ENCODE measurements at places on chromosomes 4 and X.

- DNase-seq: no peak
Measured at GRCh38 chrX:70012756-70013155, 37.0 kb downstream of the AWAT2 start.

DNA sequence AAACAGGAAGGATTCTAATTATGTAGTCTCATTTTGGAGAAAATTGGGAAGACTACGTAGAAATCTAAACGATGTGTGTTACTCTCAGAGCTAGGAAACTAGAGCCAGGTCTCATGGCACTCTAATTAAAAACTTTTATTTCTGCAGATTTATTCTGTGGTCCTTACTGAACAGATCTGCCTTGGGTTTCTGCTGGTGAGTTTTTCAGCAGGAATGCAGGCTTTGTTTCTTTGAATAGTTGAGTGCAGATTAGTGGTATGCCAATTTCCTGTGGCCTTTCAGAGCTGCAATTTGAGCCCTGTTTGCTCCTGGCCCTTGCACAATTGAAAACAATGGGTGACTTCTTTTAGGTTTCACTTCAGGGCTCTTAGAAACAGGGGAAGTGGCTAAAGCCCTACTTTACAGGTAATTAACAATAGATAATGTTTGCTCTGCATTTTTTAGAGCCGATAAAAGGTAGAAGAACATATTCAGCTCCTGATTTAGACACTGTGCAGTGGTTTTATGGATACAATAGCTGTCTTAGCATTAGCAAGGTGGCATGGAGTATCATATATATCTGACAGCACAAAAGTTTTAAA lies 21.8 kb downstream of the SPRY1 start:
- peak; percentile 92 for DNase-seq

DNA sequence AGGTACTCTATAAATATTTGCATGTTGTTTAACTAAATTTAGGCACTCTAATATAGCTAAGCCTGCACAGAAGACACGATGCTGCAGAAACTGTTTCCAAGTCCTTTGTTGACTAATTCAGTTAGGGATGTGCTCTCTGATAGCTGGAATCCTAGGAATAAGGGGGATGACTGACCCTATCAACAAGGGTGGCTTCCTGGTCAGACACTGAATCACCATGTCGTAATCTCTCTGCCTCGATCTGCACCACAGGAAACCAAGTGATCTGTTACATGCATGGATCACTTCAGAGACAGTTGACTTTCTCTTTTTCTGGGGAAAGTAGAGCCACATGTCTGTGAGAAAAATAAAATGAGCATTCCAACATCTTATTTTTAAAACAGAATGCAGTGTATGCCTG lies 169.1 kb downstream of the GUCY2F start:
- no peak for DNase-seq

- DNase-seq: no peak
Measured at GRCh38 chrX:22520128-22520828, 247.6 kb downstream of the CBLL2 start.

GRCh38 chrX:70554081-70554480 lies 109.4 kb downstream of the DLG3 start:
- DNase-seq: peak; percentile 25

- peak; percentile 93 for DNase-seq
Measured at GRCh38 chr4:80201252-80202151, 4.2 kb downstream of the PRDM8 start.

- DNase-seq: no peak
Measured at GRCh38 chr4:56739066-56739777, 58.1 kb upstream of the HOPX start.

- DNase-seq: no peak
Measured at GRCh38 chr4:137075586-137075985, 456.7 kb downstream of the PCDH18 start.

GRCh38 chrX:23989689-23990088 lies 37.3 kb downstream of the KLHL15 start:
- no peak for DNase-seq

GRCh38 chrX:23012636-23013035 lies 12.9 kb downstream of the DDX53 start:
- no peak for DNase-seq

- peak; percentile 92 for DNase-seq
Measured at GRCh38 chr4:83010522-83011318, at the start of gene LIN54. Gene LIN54 (minus strand): TSS chr4:83010823. CDS start chr4:82984844, 25,979 bp downstream.

- DNase-seq: no peak
Measured at GRCh38 chr4:105845559-105845958, 49.7 kb upstream of the NPNT start.

GRCh38 chr4:173301518-173302201 lies 32.5 kb downstream of the HMGB2 start:
- peak; percentile 63 for DNase-seq

DNA sequence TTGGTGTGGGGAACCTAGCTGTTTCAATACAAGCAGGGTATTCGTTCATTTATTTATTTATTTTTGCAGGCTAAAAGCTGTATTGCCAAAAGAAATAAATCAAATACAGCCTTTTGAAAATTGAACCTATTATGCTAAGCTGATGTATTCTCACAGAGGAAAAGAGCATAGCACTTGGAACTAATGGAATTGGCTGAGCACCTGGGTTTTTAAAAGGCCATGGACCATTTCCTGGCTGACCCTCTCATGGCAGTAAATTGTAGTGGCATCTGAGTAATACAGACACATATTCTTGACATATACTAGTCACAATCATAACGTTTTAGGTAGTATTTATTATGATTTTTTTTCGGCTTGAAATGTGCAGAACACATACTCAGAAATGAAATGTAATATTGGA lies 71.8 kb upstream of the ALG13 start:
- DNase-seq: no peak

GRCh38 chrX:72304877-72305276 lies 837 bp downstream of the CITED1 start:
- peak; percentile 11 for DNase-seq

DNA sequence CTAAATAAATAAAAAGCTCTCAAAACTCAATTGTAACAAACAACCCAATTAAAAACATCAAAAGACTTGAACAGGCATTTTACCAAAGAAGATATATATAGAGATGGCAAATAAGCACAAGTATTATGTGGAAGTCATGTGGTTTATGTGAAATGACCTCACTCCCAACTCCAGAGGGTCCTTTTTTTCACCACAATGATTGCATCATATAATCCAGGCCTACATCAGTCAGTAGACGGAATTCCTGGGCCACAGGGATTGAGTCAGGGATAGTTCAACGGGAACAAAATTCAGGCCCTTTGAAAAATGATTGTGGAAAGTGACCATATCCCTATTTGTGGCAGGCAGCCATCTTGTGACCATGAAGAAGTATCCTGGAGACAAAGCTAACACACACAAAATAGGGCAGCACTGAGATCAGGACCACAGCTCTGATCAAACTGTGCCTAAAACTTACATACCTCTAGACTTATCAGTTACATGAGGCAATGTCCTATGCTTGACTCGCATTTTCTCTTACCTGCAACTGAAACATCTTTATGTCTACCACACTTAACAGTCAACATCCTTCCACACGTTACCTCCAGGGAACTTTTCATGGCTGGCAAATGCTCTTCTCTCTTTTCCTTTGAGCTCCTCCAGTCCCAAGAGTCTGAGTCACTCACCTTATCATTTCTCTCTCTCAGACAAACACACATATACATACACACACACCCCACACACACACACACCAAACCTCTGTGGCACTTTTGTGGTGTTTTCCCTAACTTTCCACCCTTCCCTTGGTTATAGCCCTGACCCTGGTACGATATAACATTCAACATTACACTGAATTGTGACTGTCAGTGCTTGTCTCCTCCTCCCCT lies 113.5 kb downstream of the PHF8 start:
- DNase-seq: peak; percentile 14

DNA sequence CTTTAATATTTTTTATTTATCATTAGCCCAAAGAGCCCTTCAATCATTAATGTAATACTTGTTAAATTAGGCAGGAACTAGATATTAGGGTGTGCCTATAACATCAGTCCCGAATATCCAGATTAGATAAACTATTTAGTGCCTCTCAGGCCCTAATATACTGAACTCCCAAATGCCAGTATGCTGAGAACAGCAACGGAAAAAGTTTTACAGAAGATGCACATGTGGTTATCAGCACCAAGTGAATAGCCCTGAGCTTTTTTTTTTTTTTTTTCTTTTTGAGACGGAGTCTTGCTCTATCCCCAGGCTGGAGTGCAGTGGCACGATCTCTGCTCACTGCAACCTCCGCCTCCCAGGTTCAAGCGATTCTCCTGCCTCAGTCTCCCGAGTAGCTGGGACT lies 13.0 kb upstream of the ELF2 start:
- DNase-seq: no peak

GRCh38 chr4:125316401-125316790 lies 1.6 kb downstream of the FAT4 start:
- peak; percentile 0 for DNase-seq

DNA sequence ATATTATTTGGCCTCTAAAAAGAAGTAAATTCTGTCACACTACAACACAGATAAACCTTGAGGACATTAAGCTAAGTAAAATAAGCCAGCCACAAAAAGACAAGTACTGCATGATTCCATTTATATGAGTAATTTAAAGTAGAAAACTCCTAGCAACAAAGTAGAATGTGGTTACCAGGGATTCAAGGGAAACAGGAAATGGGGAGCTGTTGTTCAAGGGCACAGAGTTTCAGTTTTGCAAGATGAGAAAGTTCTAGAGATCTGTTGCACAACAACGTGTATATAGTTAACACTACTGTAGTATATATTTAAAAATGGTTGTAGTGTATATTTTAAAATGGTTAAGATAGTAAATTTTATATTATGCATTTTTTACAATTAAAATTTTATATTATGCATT lies 25.4 kb downstream of the SEC31A start:
- peak; percentile 79 for DNase-seq

DNA sequence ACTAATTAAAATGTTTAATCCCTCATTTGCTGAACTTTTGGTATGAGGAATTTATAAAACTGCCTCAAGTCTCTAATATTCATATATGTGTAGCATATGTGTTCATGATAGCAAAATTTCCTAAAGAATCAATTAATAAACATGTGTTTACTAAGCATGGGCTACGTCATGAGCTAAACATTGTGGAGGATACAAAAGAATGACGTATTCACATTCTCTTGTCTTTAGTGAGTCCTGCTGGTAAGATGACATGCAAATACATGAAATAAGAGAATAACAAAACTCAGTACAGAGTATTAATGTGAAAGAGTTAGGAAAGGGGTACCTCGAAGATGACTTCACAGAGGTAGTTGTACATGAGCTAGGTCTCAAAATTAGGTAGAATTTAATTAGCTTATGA lies 121.9 kb upstream of the POF1B start:
- no peak for DNase-seq

DNA sequence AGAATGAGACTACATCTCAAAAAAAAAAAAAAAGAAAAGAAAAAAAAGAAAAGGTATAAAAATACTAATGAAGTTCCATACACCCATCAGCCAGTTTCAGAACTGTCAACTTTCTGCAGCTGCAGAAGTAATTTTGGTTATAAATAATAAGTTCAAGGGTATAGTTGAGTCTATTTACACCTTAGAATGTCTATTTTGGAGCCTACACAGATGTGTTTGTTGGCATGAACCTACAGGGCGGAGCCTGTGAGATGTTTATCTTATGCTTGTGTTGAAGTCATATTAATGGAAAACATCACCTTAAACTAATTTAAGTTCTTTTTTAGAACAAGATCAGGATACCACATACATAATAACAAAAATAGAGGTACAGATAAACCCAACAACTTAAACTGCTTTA lies 85.8 kb downstream of the RAPGEF2 start:
- DNase-seq: no peak

DNA sequence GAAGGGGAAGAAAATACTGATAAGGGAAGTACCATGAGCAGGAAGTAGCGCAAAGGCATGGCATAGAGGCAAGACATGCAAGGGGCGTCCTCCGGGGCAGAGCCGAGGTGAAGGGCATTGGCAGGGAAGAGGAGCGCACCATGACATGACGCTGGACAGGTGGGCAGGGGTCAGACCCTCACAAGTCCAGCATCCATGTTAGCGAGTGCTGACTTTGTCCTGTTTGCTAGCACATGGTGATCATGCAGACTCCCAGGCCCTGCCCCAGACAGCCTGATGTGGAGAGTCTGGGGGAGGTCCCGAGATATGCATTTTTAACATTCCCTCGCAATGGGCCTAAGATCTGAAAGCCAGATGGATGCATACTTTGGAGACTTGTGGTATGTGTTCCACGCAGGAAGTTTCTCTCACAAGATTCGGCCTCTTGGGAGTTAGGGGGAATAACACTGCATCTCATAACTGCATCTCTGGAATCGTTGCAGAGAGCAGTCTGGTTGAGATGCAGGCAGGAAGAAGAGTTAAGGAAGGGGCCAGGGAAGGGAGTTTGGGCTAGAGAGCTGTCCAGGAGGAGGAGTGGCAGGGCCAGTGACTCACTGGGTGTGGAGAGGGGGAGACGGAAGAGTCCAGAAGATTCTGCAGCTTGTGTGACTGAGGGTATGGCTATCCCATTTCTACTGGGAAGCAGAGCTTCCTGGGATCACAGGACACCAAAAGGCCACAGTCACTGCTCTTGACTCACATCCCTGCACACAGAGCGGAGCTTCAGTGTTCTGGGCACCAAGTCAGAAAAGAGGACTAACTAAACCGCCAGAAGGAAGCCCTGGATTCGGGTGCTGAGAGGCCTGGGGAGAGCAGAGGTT lies 59.7 kb downstream of the FAM184B start:
- no peak for DNase-seq

DNA sequence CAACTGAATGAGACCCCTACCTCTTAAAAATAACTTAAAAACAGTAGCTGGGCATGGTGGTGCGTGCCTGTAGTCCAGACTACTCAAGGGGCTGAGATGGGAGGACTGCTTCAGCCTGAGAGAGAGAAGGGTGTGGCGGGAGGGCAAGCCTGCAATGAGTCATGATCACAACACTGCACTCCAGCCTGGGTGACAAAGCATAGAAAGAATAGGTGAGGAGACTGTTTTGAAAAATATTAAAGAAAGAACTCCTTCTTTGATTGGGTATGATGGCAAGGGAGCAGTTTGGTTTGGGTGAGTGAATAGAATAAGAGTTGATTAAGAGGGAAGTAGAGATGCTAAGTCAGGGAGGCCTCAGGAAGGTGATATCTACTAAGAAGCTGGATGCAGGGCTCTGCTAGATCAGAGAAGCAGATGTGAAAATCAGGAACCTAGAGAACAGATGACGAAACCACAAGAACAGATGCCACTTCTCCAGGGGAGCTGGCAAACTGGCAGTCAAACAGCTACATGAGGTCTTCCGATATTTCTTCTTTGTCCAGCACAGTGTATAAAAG lies 318.6 kb downstream of the OPHN1 start:
- peak; percentile 21 for DNase-seq

DNA sequence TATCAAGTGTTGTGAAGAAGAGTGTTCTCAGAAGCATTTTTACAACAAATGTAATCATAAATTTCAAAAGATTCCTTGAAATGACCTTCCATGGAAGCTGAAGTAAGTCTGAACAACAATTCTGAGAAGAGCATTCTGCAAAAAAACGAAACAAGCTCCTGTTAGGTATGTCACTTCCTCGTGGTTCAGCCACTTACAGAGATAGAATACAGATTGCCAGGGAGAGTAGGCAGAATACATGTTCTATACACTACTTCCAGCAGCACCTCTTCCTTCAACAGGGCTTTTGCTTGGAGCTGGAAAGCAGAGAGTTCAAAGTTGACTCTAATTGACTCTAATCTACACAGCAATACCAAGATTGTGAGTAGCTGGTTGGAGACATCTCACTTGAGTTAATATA lies 274.5 kb downstream of the ADGRA3 start:
- no peak for DNase-seq

Measured in NB4 (cell line).